ENCODE measurements at places on chromosomes 7 and 10. TPM values are rescaled to one million over a fixed set of nuclear protein-coding genes. Genes with fewer than 3 reads are reported as not detected.

DNA sequence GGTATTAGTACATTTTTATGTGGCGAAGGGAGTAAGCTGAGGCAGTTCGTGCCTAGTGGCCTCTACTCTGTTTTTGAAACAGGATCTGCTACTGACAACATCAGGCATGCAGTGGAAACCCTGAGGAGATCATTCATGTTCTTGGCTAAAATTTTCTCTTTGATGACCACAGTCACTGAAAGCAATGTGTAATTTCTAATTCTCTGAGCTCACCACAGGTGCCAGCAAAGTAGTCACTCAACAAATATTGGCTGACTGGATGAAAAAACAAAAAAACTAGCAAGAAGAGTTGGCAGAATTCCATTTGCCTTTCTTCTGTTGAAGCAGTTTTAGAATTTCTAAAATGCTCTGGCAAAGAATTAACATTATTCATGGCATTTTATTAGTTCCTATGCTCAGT lies 176.5 kb upstream of the KCTD7 start:
- no peak overlapping the region for H3K27ac ChIP-seq
- H3K27me3 ChIP-seq, result no peaks in the 10 kb centered on the region
- no peak for DNase-seq
- peaks cover 8% of the 10 kb centered on the region for H3K4me1 ChIP-seq
- H3K36me3 ChIP-seq, result peaks cover 9% of the 10 kb centered on the region

Gene DPCD
- 1.9 TPM for total RNA-seq

GRCh38 chr10:35150308-35150707 lies 23.7 kb downstream of the CREM start:
- no peak for DNase-seq
- H3K27ac ChIP-seq, result peak overlapping the region; percentile 98
- peak overlapping the region; percentile 91 for H3K4me3 ChIP-seq
- no peaks in the 10 kb centered on the region for H3K27me3 ChIP-seq

Gene CHAT
- not detected for total RNA-seq

Gene PTPN20
- 0.34 TPM for total RNA-seq

DNA sequence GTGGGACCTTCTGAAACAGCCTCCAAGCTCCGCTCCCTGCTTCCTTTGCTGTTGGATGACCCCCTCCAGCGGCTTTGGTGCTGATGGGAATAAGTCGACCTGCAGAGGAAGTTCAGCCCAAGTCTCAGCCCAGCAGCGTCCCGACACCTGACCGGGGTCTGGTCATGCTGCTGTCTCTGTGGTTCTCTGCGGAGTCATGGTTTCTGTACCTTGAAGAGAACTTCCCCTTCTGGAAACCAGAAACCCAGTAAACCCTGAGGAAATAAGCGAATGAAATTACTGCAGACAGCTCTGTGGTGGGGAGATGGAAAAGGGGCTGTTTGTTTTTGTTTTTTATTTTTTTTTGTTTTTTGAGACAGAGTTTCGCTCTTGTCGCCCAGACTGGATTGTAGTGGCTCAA lies 18.3 kb upstream of the ZNF12 start:
- peaks cover 3% of the 10 kb centered on the region for H3K4me1 ChIP-seq
- no peak for DNase-seq
- H3K4me3 ChIP-seq, result no peak overlapping the region
- H3K27me3 ChIP-seq, result peaks cover 29% of the 10 kb centered on the region

GRCh38 chr10:112250555-112250954 lies 32.6 kb upstream of the TECTB start:
- H3K4me3 ChIP-seq, result no peak overlapping the region
- H3K4me1 ChIP-seq, result no peaks in the 10 kb centered on the region
- H3K27me3 ChIP-seq, result peaks cover 5% of the 10 kb centered on the region
- H3K27ac ChIP-seq, result no peak overlapping the region
- no peaks in the 10 kb centered on the region for H3K36me3 ChIP-seq

DNA sequence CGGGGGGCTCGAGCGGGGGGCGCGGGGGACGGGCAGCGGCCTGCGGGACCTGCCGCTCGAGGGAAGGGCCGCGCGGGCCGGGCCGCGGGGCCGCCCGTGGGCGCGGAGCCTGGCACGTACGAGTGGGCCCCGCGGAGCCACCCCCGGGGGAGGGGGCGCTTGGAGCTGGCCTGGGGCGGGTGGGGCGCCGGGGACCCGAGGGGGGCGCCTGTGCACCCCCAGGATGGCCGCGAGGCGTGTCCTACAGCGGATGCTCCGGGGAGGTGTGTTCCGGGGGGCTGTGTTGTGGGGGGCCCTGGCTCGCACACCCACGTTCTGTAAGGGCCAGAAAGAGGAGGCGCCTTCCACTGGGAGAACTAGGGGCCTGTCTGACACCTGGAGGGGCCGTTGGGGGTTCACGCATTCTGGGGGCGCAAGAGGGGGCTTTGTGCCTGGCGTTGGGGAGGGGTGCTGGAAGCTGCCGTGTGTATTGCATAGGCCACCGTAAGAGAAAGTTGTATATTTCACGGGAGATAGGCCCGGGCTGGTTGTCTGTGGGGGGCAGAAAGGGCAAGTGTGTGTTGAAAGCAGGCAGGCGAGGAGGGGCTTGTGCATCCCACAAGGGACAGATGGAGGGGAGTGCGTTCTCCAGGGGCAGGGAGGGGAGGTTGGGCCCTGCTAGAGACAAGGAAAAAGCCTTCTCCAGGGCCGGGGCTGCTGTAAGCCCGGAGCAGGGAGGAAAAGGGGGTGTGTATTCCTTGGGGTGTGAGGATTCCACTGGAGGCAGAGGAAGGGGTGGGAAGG lies 663 bp downstream of the VPS37D start:
- H3K4me1 ChIP-seq, result peaks cover 16% of the 10 kb centered on the region
- peak overlapping the region; percentile 70 for H3K4me3 ChIP-seq
- no peak overlapping the region for H3K27ac ChIP-seq
- H3K27me3 ChIP-seq, result peaks cover 46% of the 10 kb centered on the region
- no peaks in the 10 kb centered on the region for H3K36me3 ChIP-seq

- no peaks in the 10 kb centered on the region for H3K27me3 ChIP-seq
- no peak for DNase-seq
- H3K4me1 ChIP-seq, result peaks cover 42% of the 10 kb centered on the region
- H3K4me3 ChIP-seq, result peak overlapping the region; percentile 55
- H3K36me3 ChIP-seq, result no peaks in the 10 kb centered on the region
These were observed 25.2 kb downstream of the DNAJB12 start for GRCh38 chr10:72329290-72330068.
